ENCODE measurements at places on chromosomes 2 and 18.
A peak's percentile ranks its signal among the peaks of the same experiment; 100 is the strongest.

DNA sequence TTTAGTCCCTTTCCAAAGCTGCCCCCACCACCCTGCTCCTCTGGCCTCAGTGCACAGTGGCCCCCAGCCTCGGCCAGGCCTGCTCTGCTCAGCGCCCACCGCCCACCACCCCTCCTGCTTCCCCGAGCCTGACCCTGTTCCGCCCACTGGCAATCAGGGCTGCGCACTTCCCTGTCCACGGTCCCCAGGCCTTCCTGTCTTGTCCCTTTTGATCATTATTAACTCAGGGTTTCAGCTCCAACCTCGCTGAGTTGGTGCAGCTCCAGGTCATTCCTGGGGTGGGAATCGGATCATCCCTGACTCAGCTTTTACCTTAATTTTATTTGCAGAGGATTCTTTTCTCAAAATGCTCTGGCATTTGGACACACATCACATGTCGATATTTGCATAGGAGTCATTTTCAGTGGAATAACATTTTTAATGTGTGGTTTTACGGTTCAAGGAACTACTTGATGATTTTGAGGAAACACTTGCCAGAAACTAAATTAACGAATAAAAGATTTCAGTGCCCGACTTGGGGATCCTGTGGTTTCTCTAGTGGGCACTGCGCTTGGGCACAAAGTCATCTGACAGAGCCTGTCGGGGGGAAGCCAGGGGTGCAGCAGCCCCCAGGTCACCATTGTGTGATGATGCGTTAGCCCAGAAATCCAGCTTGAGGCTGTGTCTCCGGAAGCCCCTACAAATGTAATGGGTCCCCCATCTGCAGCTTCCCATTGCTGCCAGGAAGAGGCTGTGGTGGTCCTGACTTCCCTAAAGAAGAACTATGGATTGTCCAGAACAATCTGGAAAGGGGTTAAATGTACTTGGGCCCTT is 1.0 kb upstream of the ESPNL start:
- peak; percentile 19 for DNase-seq

DNA sequence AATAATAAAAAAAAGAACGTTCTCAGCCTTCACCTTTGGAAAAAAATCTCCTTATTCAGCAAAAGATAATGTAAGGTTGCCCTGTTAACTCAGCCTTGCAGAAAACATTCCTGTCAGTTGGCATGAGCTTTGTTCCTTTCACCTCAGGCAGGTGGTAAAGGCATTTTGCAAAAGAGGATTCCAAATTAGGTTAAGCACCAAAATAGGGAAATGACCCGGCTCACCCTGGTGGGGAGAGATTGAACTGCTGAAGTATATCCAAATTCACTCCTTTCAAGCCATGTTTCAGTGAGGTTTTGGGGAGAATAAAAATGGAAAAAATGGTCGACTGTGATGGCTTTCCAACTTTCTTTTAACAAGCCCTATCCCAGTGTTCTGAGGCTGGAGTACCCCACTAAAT is 1988.8 kb upstream of the PIK3C3 start:
- DNase-seq: no peak

GRCh38 chr18:44126598-44126997 is 554.1 kb upstream of the SETBP1 start:
- DNase-seq: no peak

GRCh38 chr2:13669607-13670006 is 952.9 kb downstream of the TRIB2 start:
- no peak for DNase-seq

GRCh38 chr18:54690198-54690597 is 99.2 kb downstream of the DYNAP start:
- DNase-seq: no peak

- DNase-seq: no peak
Observed at GRCh38 chr18:13290856-13291271, 72.3 kb downstream of the LDLRAD4 start.

GRCh38 chr2:88845772-88846661 is 154.5 kb downstream of the RPIA start:
- DNase-seq: no peak

GRCh38 chr18:79335833-79336360 is 59.8 kb upstream of the NFATC1 start:
- no peak for DNase-seq

DNA sequence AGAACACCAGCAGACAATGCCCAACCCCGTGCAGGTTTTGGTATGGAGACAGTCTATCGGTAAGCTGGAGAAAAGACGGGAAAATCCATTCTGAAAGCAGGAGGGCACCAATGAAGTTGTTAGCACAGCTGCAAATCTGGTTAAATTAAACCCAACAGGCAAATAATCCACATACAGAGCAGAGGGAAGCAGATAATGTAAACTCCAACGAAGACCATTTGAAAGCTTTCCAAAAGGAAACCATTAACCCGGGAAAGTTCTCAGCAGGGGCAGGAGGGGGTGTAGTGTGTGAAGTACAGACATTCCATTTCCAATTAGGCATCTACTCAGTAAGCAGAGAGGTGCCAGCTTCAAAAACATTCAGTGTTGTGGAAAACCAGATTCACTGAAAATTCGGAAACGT is 10.3 kb downstream of the EDAR start:
- DNase-seq: no peak

Data from activated naive CD8-positive, alpha-beta T cell treated with anti-CD3 and anti-CD28 coated beads, Interleukin-2, amount 10 ng/mL, durations not matched to agents 7 days and 5 days (primary cell).